ENCODE measurements at places on chromosomes 6 and 20.

GRCh38 chr6:106556368-106556960 is 72.8 kb downstream of the RTN4IP1 start:
- peak; percentile 25 for DNase-seq

- DNase-seq: no peak
These were observed 48.6 kb upstream of the GRIK2 start for GRCh38 chr6:101344885-101345284.

DNA sequence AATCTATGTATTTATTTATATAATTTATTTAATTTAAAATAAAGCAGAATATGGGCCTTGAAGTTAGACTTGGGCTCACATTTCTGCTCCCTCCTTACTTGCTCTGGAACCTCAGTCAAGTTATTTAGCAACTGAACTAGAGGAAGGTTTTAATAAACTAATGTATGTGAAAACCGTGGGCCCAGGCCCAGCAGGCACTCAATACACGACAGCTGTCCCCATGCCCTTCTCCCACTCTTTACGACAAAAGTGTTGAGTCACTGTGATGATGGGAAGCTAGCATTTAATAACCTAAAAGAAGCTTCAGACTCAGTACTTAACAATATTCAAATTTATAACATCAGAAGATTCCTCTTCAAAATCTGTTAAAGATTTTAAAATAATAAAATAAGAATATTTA is 46.7 kb downstream of the SERAC1 start:
- no peak for DNase-seq

DNA sequence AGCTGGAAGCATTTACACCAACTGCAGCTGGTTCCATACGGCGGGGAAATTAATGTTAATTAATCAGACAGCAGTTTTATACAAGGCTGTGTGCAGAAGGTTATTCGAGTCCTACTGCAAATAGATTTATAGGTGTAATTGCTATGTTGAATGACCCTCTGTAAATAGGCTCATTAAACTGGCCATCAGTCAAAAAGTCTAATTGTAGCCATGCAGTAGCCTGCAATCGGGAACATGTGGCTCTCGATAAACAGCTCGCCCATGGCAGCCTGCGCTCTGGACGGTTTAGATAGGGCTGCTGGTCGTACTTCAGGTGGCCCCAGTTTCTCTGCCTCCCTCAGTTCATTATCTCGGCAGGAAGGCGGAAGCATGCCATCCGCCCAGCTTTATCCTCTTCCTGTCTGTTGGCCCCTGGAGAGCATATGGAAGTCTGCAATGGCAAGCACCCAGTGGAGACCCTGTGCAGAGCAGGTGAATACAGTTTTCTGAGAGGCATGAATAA is 143.2 kb downstream of the MBOAT1 start:
- no peak for DNase-seq

DNA sequence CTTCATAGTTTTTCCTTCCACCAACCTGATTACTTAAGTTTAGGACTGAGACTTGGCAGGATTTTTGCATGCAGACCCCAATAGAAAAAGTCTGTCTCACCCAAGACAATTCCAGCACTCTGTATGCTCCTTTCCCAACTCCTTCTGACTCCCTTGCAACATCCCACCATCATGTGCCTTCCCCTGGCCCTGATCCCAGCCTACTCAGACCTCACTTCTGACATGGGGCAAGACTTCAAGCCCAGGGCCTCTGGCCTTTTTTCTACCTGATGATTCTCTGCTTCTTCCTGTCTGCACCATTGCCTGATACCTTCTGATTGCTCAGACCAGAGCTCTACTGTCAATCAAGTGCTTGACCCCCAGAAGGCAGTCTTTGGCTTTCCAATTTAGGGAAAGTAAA is 96.6 kb downstream of the HAO1 start:
- no peak for DNase-seq

GRCh38 chr6:159168536-159169192 is 536 bp upstream of the FNDC1 start:
- no peak for DNase-seq

GRCh38 chr6:145836170-145836569 is 21.6 kb upstream of the FBXO30 start:
- no peak for DNase-seq

GRCh38 chr6:25166955-25167748 is 112.0 kb upstream of the CARMIL1 start:
- no peak for DNase-seq

- no peak for DNase-seq
These were observed 40.6 kb downstream of the GCNT2 start for GRCh38 chr6:10561611-10562199.

DNA sequence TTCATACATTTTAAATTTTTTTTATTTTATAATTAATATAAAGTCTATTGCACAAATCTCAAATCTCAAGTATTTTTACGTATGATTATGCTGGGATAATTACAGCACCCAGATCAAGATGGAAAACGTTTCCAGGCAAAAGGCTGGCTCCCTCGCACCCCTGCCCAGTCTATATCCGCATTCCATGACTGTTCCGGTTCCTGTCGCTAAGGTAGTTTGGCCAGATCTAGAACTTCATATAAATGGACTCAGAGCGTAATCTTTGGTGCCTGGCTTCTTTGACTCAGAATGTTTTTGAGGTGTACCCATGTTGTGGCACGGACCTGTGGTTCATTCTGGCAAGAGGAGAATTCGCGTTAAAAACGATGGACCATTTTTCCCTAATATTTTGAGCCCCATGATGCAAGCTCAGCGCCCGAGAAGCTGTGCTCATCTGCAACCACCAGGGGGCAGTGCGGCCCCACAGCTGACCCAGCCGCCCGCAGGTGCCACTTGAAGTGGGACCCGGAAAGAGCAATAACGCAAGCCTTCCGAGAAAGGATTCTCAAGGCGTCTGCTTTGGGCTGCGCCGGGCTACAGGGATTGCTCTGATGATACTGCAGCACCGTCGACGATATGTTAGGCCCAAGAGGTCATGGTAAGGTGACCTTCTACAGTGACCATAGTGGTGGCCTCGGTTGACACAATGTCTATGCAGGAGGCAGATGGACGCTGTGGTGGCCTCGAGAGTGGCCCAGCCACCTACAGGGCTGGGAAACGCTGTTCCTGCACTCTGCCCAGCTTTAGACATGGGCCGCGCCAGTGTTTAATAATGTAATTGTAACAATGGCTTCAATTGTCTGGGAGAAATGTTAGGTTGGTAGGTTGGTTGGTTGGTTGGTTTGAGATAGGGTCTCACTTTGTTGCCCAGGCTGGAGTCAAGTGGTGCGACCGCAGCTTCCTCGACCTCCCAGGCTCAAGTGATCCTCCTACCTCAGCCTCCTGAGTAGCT is 160.1 kb downstream of the ZMYND8 start:
- peak; percentile 66 for DNase-seq

- no peak for DNase-seq
These were observed 18.6 kb downstream of the TTPAL start for GRCh38 chr20:44494266-44494665.

GRCh38 chr20:9551808-9552550 is 37.6 kb downstream of the LAMP5 start:
- no peak for DNase-seq

DNA sequence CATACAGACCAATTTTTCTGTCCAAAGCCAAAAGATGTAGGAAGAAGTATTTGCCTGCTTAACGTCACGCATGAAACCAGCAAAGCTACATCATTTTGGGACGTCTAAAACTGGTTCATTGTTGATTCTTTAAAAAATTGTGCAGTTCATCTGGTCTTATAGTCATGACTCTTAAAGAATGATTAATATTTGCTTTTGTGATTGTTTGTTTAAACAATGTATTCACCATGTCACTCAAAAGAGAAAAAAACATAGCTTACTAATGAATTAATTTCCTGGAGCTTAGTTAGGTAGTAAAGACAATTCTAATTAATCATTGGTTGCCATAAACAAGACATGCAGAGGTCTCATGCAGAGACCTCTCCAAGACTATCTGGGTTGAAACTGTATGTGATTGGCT is 157.3 kb downstream of the RPS12 start:
- no peak for DNase-seq

GRCh38 chr20:16005021-16005914 is 568.0 kb downstream of the KIF16B start:
- DNase-seq: no peak

GRCh38 chr20:6705926-6706548 is 61.4 kb upstream of the BMP2 start:
- no peak for DNase-seq
